OCI-LY7 (cell line): ENCODE measurements at places on chromosomes 2 and 18. TPM values are rescaled to one million over a fixed set of nuclear protein-coding genes. Genes with fewer than 3 reads are reported as not detected.

The THUMPD2 gene
- total RNA-seq = 18.3 and 18.4 TPM in 2 replicates

The LOXHD1 gene
- not detected in 2 replicates for total RNA-seq

The NAPG gene
- total RNA-seq = 52.3 and 52.9 TPM in 2 replicates

The LAMA1 gene
- not detected in 2 replicates for total RNA-seq

The CPO gene
- not detected in 2 replicates for total RNA-seq

The C2orf78 gene
- not detected in 2 replicates for total RNA-seq

The ATL2 gene
- total RNA-seq = 135 and 148 TPM in 2 replicates

The LCT gene
- 0.09 and 0.15 TPM in 2 replicates for total RNA-seq

The APLF gene
- total RNA-seq = 6.8 and 7.6 TPM in 2 replicates

The CCDC68 gene
- total RNA-seq = not detected in 2 replicates

The GPR17 gene
- total RNA-seq = not detected in 2 replicates

The SCN1A gene
- total RNA-seq = not detected in 2 replicates

The RMND5A gene
- 62.7 and 73.7 TPM in 2 replicates for total RNA-seq

The METTL8 gene
- total RNA-seq = 28.3 and 33.0 TPM in 2 replicates

The REG3A gene
- total RNA-seq = not detected in 2 replicates

The TNFAIP6 gene
- not detected in 2 replicates for total RNA-seq

The MAB21L4 gene
- total RNA-seq = not detected in 2 replicates

The ACADL gene
- not detected in 2 replicates for total RNA-seq

The ANKRD29 gene
- total RNA-seq = not detected in 2 replicates

The CNGA3 gene
- total RNA-seq = not detected in 2 replicates

The CHN1 gene
- not detected in 2 replicates for total RNA-seq

The REG1B gene
- not detected in 2 replicates for total RNA-seq

The SAG gene
- total RNA-seq = not detected in 2 replicates

The GALNT3 gene
- 2.6 and 3.6 TPM in 2 replicates for total RNA-seq

The CKAP2L gene
- total RNA-seq = 61.8 and 77.3 TPM in 2 replicates

The KLHL29 gene
- total RNA-seq = 0.23 and 0.31 TPM in 2 replicates

The GCA gene
- total RNA-seq = 38.4 and 43.9 TPM in 2 replicates

The CBLN2 gene
- not detected in 2 replicates for total RNA-seq

The DNAH6 gene
- 1.6 and 3.4 TPM in 2 replicates for total RNA-seq

The SKOR2 gene
- total RNA-seq = not detected in 2 replicates

The EHBP1 gene
- 34.1 and 34.4 TPM in 2 replicates for total RNA-seq

The SULT1C4 gene
- total RNA-seq = not detected in 2 replicates

The COLEC12 gene
- total RNA-seq = not detected in 2 replicates

The NEDD4L gene
- total RNA-seq = 3.2 and 3.6 TPM in 2 replicates

The LNPK gene
- total RNA-seq = 34.7 and 38.3 TPM in 2 replicates

The TEKT4 gene
- total RNA-seq = not detected in 2 replicates

The CIAO1 gene
- 85.2 and 89.6 TPM in 2 replicates for total RNA-seq

The DPP10 gene
- not detected in 2 replicates for total RNA-seq

The MYCN gene
- total RNA-seq = not detected in 2 replicates

The SPP2 gene
- not detected in 2 replicates for total RNA-seq

The NR4A2 gene
- 0.13 and 0.59 TPM in 2 replicates for total RNA-seq

The STK17B gene
- total RNA-seq = 148 and 182 TPM in 2 replicates

The DPYSL5 gene
- total RNA-seq = not detected in 2 replicates

The TRABD2A gene
- total RNA-seq = 1.6 and 1.8 TPM in 2 replicates

The RIT2 gene
- not detected in 2 replicates for total RNA-seq

The STAT4 gene
- total RNA-seq = not detected in 2 replicates

The CPS1 gene
- 0.20 and 0.27 TPM in 2 replicates for total RNA-seq

The DSG4 gene
- not detected in 2 replicates for total RNA-seq

The SKA1 gene
- 29.2 and 31.1 TPM in 2 replicates for total RNA-seq

The ARHGAP28 gene
- total RNA-seq = not detected in 2 replicates

The KCNS3 gene
- not detected in 2 replicates for total RNA-seq

The SFTPB gene
- total RNA-seq = not detected in 2 replicates

The RNF125 gene
- 2.2 and 3.2 TPM in 2 replicates for total RNA-seq

The NOSTRIN gene
- total RNA-seq = not detected in 2 replicates

The ANKRD44 gene
- total RNA-seq = 69.4 and 86.6 TPM in 2 replicates

The TMEM247 gene
- not detected in 2 replicates for total RNA-seq

The IL36RN gene
- total RNA-seq = not detected in 2 replicates

The NEU2 gene
- total RNA-seq = not detected in 2 replicates
